ENCODE measurements at places on chromosomes 4 and X. TPM values are rescaled to one million over a fixed set of nuclear protein-coding genes. Genes with fewer than 3 reads are reported as not detected.

GABRG1 gene
- total RNA-seq: not detected

ZNF182 gene
- 2.1 TPM for total RNA-seq

BCLAF3 gene
- total RNA-seq: 6.0 TPM

PLP1 gene
- total RNA-seq: 19.4 TPM

FGA gene
- not detected for total RNA-seq

- no peaks in the 10 kb centered on the region for H3K36me3 ChIP-seq
- no peaks in the 10 kb centered on the region for H3K4me1 ChIP-seq
Measured at GRCh38 chrX:106484233-106484632, 127.5 kb upstream of the RADX start.

DNA sequence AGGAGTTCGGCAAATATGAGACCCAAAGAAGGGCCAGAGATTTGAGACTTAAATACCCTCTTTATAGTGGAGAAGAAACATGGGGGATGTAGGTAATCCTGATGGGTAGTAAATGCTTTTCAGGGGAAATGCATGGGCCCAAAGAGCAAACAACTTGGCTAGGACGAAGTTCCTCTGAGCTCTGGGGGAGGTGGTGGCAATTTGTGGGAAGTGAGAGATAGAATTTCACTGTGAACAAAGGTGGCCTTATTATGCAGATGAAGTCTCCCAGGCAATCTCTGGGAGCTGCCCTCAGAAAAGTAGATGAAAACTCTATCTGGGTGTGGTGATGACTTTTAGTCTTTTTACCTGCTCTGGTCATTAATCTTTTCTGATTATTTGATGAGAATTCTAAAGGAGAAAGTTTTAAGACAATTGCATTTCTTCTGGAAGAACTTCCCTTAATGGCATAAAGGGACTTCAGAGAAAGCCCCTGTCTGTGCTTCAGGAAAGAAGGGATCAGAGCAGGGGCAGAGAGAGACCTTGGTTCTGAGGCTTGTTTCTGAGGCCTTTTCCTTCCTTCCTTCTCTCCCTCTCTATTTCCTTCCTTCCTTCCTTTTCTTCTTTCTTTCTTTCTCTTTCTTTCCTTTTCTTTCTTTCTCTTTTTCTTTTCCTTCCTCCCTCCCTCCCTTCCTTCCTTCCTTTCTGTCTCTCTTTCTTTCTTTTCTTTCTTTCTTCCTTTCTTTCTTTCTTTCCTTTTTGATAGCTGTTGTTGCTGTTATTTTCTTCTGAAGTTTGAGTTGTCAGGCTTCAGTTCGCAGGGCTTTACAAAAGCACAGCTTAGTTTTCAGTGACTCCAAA lies 37.5 kb upstream of the MAOA start:
- H3K27ac ChIP-seq: no peak overlapping the region
- H3K36me3 ChIP-seq: no peaks in the 10 kb centered on the region
- no peaks in the 10 kb centered on the region for H3K27me3 ChIP-seq

DNA sequence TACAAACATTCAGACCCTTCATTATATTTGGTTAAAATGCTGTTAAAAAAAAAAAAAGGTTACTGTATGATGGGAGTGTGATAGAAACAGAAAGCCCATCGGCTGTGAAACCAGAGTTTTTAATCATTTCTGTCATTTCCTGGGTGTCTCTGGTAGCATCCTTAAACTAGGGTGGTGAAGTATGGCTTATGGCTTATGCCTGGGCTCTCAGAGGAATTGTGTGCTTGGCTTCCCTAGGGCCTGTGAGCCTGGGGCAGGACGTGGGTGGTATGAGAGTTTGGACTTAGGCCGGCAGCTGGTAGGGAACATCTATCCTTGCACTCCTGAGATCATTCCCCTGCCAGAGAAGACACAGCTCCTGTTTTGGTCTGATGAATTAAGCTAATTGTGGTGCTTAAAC lies 52.2 kb downstream of the DCUN1D4 start:
- H3K36me3 ChIP-seq: peaks cover 20% of the 10 kb centered on the region
- H3K4me1 ChIP-seq: no peaks in the 10 kb centered on the region
- no peak overlapping the region for H3K4me3 ChIP-seq

Data from suprapubic skin (tissue), 4 donors.